ENCODE measurements at places on chromosomes 4 and X.

- DNase-seq: no peak
These were observed 35.7 kb upstream of the MSL3 start for GRCh38 chrX:11722304-11722703.

GRCh38 chr4:22215084-22215483 is 266.5 kb upstream of the KCNIP4 start:
- no peak for DNase-seq

GRCh38 chr4:174658246-174658645 is 136.0 kb upstream of the HPGD start:
- no peak for DNase-seq

GRCh38 chr4:74934888-74935287 is 2.0 kb downstream of the PARM1 start:
- no peak for DNase-seq

DNA sequence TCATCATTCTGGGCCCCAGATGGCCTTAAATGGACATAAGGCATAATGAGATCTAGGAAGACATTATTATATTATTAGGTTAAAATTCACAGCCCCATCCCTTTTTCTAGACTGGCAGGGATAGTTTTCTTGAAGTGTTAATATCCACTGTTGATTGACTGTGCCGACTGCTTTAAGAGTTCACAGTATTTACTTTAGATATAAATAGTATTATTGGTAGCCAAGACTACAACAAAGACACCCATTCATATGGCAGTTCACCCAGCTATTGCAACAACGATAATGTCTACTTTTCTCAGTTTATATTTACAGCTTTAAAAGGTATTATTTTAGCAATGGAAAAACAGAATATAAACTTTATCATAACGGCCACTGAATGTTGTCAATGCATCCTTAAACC is 922.2 kb upstream of the POU3F4 start:
- no peak for DNase-seq

GRCh38 chr4:72971572-72971971 is 97.9 kb downstream of the COX18 start:
- peak; percentile 80 for DNase-seq

DNA sequence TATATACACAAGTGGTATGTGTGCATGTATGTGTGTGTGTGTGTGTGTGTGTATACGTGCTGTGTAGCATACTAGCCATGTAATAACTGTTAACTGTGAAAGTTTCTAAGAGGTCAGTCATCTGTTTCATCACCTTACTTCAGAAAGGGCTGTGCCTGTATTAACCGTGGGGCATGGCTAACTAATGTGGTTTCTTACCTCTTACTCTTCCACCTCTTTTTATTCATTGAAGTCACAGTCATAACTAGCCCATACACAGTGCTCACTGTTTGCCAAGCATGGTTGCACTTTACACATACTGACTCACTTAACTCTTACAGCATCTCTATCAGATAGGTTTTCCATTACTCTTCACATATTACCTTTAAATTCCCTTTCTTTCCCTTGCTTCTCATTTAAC is 23.7 kb upstream of the LRAT start:
- DNase-seq: no peak

- no peak for DNase-seq
These were observed 97.6 kb downstream of the C4orf33 start for GRCh38 chr4:129193357-129194100.

DNA sequence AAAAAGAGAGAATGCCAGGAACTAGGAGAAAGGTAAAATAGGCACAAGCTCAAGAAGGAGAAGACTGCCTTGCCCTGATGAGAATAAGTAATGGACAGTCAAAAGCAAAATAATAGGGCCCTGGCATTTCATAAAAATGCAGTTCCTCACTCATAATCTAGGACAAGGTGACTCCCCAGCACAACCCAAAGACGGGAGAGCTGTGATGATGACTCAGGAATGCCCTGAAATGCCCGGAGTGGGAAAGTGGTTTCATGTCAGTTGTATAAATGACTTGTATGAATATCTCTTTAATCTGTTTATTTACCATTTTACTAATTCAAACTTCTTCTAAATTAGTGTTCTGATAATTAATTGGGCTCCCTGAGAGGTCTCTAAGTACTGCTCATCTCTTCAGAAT is 28.8 kb upstream of the SETD7 start:
- no peak for DNase-seq

DNA sequence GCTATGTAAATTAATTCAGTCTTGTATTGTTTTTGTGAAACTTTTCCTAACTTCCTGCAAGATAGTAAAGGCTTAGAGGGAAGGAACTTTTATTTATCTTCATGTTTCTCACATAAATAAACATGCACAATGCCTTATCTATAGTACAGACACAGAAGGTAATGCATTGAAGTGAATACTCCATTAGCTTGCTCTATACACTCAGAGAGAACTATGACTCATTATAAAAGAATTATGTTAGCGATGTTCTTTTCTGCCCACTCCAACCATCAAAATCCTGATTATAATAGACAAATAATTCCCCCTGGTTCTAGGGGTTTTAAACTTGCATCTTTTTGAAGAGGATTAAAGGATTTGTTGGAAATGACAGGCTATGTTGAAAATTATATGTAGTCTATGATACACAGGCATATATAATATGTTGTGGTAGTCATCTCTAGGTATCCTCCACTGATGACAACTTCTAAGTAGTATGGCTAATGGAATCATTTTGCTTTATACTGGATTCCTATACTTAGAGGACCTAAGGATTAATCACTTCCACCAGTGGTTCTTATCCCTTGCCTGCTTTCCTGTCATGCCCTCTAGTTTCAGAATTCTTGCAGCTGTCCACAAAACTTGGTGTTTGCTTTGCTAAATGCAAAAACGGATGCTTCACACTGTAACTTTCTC is 115.7 kb downstream of the NDST4 start:
- no peak for DNase-seq

DNA sequence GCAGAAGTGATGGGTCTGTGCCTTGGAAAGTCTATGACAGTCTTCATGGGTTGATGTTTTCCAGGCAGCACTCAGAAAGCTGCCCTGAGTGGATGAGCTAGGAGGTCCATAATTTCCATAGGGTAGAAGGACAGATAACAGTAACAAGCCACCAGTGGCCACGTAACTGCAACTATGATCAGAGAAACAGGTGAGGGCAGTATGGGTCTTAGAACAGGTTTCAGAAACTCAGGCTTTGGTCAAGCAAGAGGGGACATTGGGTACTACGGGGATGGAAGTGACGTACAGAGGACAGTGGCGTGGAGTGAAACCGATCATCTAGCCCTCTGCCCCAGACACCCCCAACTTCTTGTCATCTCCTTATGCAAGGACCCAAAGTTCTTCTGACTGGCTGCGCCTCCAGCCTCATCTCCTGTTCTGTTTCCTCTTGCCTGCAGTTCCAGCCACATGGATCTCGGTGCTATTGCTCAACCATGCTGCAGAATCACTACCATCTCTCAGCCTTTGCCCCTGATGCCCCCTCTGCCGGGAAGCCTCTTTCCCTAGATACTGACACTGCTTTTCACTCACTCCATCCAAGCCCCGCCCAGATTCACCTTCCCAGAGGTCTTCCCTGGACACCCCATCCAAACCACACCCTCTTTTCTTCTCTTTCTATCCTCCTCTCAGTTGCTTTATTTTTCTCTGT is 123.4 kb downstream of the MFAP3L start:
- DNase-seq: no peak

- DNase-seq: no peak
These were observed 119.3 kb downstream of the ZNF330 start for GRCh38 chr4:141339966-141340365.
